ENCODE measurements at places on chromosomes 2 and 18. TPM values are rescaled to one million over a fixed set of nuclear protein-coding genes. Genes with fewer than 3 reads are reported as not detected.

The CBLN2 gene
- not detected for total RNA-seq

The TFCP2L1 gene
- total RNA-seq = 1.8 TPM

The LYG1 gene
- total RNA-seq = 1.0 TPM

The HJURP gene
- not detected for total RNA-seq

The SLC5A6 gene
- total RNA-seq = 16.8 TPM

The MARCO gene
- total RNA-seq = 5.3 TPM

DNA sequence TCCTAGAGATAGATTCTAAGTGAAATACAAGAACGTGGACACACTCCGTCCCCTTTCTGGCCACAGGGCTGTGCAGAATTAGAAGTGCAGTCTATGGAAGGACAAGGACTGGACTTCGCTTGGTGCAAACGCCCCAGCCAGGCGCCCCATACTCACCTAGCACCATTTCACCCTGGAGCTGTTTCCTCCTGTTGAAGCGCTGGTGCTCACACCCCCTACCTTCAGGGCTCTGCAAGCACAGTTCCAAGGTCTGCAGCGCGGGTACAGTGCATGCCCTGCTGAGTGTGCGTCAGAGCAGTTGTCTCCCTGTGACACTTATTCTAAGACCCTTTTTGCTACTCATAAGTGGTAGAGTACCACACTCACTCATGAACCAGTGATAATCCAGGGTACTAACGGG is 3.0 kb downstream of the HPCAL1 start:
- H3K4me1 ChIP-seq = no peaks in the 10 kb centered on the region
- no peaks in the 10 kb centered on the region for H3K36me3 ChIP-seq
- H3K4me3 ChIP-seq = peak overlapping the region; percentile 76
- no peak for DNase-seq
- H3K27me3 ChIP-seq = no peaks in the 10 kb centered on the region

GRCh38 chr18:41150316-41150715 is 804.7 kb upstream of the PIK3C3 start:
- no peaks in the 10 kb centered on the region for H3K4me1 ChIP-seq
- H3K4me3 ChIP-seq = no peak overlapping the region
- H3K27ac ChIP-seq = no peak overlapping the region

DNA sequence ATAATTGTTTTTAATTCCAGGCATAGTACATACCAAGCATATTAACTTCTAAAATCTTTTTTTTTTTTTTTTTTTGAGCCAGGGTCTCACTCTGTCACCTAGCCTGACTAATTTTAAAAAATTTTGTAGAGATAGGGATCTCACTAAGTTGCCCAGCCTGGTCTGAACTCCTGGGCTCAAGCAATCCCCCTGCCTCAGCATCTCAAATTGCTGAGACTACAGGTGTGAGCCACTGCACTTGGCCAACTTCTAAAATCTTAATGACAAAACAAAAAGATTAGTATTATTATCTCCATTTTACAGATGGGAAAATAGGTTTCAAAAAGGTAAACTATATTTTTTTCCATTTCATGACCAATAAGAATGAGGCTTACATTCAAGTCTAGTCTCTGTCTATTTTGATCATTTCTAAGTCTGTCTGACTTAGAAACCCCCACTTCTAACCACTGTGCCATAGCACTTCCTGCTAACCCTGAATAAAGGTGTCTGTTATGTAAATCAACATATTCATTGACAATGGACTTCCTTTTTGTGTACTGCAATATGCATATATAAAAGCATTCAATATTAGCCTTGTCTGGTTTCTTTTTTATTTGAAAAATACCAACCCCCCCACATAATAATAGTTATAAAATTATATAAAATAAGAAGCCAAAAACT is 28.7 kb upstream of the ZEB2 start:
- H3K36me3 ChIP-seq = no peaks in the 10 kb centered on the region
- no peak overlapping the region for H3K27ac ChIP-seq
- no peaks in the 10 kb centered on the region for H3K4me1 ChIP-seq
- no peak overlapping the region for H3K4me3 ChIP-seq
- DNase-seq = no peak

DNA sequence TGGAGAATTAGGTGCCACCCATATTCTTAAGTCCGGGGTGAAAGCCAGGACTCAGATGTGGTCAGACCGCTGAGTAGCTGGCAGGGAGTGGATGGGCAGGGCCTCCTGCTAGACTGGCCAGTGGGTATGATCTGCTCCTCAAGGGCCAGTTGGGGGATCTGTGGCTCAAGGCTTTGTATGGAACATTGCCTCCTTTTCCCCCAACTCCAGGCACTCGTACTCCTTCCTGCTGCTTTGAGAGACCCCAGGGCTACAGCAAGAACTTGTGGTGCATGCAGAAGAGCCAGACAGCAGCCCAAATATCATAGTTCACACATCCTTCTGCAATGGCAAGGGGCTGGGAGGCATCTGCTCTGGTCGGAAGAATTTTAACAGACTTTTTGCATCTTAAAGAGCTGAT is 61.7 kb downstream of the PDCL3 start:
- DNase-seq = no peak
- H3K4me1 ChIP-seq = no peaks in the 10 kb centered on the region
- no peak overlapping the region for H3K4me3 ChIP-seq

DNA sequence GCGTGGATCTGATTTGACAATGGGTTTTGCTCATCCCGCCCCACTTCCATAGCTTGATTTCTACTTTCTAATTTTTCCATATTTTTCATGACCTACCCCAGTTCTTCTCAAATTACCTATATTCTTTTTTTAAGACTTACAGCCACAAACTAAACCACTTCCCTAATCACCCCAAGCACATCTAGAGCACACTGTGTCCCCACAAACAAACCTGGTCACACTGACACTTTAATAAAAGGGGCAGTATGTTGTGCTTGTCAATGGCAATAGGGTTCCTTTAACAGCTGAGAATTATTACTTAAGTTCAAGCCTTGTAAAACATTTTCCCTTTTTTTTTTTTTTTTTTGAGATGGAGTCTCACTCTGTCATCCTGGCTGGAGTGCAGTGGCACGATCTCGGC is 47.1 kb downstream of the MREG start:
- no peak overlapping the region for H3K27ac ChIP-seq
- DNase-seq = no peak
- H3K27me3 ChIP-seq = no peaks in the 10 kb centered on the region
- H3K36me3 ChIP-seq = no peaks in the 10 kb centered on the region
- H3K4me3 ChIP-seq = no peak overlapping the region

DNA sequence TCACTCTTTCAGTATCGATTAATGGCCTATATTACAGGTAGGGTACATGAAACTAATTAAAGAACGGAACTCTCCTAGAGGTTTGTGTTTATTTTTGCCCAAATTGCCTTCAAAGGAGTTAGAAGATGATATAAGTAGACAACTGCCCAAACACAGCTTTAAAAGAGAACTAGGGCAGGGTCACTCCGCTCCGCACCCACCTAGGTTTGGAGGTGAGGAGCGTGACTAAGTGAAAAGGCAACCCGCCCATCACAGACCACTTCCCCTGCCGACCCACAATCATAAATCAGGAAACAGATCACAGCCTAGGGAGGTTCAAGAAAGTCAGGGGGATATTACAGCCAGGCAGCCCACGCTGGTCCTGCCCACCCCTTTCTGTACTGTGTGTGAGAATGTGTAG is 166.7 kb downstream of the C1D start:
- no peak overlapping the region for H3K27ac ChIP-seq
- H3K4me3 ChIP-seq = no peak overlapping the region
- no peak for DNase-seq
- no peaks in the 10 kb centered on the region for H3K36me3 ChIP-seq

DNA sequence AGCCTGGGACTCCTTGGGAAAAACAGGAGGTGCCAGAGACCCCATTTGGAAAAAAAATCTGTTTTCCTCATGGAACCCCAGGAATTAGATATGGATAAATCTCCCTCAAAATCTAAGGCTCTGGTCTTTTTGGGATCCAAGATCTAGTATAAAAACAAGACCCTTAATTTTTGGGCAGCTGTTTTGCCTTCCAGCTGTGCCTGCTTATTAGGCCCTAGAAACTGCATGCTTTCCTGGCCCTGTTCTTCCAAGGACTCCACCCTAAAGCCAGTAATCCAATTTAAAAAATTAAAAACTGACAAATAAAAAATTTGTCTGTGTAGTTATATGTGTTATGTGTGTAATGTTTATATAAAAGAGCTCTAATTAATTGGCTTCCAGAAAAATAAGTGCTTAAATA is 274.6 kb downstream of the STK39 start:
- no peak overlapping the region for H3K27ac ChIP-seq
- no peaks in the 10 kb centered on the region for H3K4me1 ChIP-seq
- no peak overlapping the region for H3K4me3 ChIP-seq
- DNase-seq = no peak
- no peaks in the 10 kb centered on the region for H3K36me3 ChIP-seq

- H3K27ac ChIP-seq = no peak overlapping the region
- H3K36me3 ChIP-seq = no peaks in the 10 kb centered on the region
- no peaks in the 10 kb centered on the region for H3K27me3 ChIP-seq
These were observed 11.4 kb upstream of the NEU4 start for GRCh38 chr2:241797441-241798080.

GRCh38 chr2:161981679-161982250 is 92.2 kb downstream of the DPP4 start:
- H3K4me1 ChIP-seq = no peaks in the 10 kb centered on the region
- H3K4me3 ChIP-seq = no peak overlapping the region
- no peaks in the 10 kb centered on the region for H3K27me3 ChIP-seq
- no peak for DNase-seq

DNA sequence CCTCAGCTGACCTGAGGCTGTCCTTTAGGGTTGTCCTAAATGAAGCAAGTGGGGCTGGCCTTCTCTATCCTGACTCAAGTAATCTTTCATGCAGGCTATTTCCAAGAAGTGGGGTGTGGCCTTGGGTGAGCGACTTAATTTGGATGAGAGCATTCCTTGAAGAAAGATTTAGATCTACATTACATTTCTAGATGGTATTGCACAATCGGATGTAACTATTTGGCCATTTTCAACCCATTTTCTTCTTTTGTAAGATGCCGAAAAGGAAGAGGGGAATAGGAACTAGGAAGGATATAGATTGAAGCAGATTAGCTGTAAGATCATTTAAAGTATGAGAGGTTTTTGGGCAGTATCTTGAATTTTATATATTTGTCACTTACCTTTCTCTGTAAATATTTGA is 746.3 kb downstream of the MBD2 start:
- no peaks in the 10 kb centered on the region for H3K36me3 ChIP-seq
- no peak overlapping the region for H3K27ac ChIP-seq
- no peaks in the 10 kb centered on the region for H3K27me3 ChIP-seq

GRCh38 chr18:22155584-22155983 is 13.8 kb upstream of the GATA6 start:
- H3K4me3 ChIP-seq = no peak overlapping the region
- H3K36me3 ChIP-seq = no peaks in the 10 kb centered on the region
- H3K4me1 ChIP-seq = no peaks in the 10 kb centered on the region
- no peak overlapping the region for H3K27ac ChIP-seq
- no peak for DNase-seq
- H3K27me3 ChIP-seq = peaks cover 6% of the 10 kb centered on the region

GRCh38 chr18:12256951-12257350 is 2.8 kb downstream of the CIDEA start:
- no peak overlapping the region for H3K4me3 ChIP-seq
- peaks cover 49% of the 10 kb centered on the region for H3K27me3 ChIP-seq
- H3K4me1 ChIP-seq = no peaks in the 10 kb centered on the region
- no peak overlapping the region for H3K27ac ChIP-seq
- no peak for DNase-seq
- H3K36me3 ChIP-seq = no peaks in the 10 kb centered on the region
